ENCODE measurements at places on chromosomes 1 and 21. TPM values are rescaled to one million over a fixed set of nuclear protein-coding genes. Genes with fewer than 3 reads are reported as not detected.

DNA sequence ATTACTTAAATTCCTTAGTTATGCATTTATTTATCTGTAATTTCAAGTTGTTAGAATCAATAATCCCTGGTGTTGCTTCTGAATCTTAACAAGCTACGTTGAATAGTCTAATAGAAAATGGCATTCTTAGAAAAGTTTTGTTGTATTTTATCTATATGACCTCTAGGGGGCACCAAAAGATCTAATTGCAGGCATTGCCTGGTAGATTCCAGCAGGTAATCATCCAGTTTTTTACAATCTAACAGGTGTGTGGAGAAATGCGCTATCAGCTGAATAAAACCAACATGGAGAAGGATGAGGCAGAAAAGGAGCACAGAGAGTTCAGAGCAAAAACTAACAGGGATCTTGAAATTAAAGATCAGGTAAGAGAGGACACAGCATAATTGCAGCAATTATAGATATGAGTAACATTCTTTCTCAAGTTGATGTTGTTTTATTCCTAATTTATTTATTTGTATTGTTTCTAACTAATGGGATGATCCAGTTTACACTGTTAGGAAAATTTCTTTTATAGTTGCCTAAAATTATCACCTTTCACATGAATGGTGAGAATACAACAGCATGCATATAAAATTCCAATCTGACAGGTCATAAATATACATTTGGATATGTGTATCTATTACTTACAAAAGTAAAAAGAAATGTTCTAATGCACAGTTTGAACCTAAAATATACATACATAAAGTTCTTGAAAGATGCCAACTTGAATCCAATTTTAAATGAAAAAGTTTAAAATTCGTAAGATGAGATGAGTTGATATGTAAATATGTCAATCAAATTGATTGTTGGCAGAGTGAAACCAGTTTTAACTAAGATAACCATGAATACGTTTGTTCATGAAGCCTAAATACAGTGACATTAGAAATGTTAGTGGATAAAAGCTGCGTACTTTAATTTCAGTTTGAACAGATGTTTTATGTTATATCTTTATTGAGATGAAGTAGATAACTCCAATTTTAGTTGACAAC lies 88.4 kb downstream of the SDCCAG8 start:
- no peak overlapping the region for H3K4me3 ChIP-seq
- no peaks in the 10 kb centered on the region for H3K36me3 ChIP-seq
- H3K27ac ChIP-seq: no peak overlapping the region
- no peaks in the 10 kb centered on the region for H3K27me3 ChIP-seq

The RHBG gene
- not detected for total RNA-seq

DNA sequence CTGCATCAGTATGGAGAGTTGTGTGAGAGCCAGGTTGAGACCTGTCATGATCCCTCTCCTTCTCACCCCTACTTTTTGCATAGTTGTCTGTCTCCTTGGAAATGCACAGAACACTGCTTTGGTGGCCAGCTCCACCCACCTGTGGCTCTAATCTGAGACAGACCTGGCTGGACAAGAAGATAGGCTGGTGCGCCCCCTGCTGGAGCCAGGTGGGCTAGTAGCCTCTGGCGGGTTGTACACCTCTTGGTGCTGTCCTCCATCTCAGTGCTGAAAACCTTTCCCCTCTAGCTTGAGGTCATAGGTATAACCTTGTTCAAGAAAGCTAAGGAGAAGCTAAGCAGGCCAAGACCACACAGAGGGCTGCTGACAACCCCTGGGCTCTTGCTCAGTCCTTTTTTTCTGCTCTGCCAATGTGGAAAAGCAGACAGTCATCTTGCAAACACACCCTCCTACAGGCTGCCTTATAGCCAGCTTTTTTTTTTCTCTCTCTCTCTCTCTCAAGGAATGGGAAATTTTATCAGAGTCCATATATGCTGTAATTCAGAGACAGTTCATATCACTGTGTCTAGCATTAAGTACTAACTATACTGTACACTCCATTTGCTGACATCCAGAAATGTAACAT lies 58.8 kb upstream of the SPATA6 start:
- H3K27me3 ChIP-seq: no peaks in the 10 kb centered on the region
- H3K4me1 ChIP-seq: no peaks in the 10 kb centered on the region
- no peak overlapping the region for H3K4me3 ChIP-seq
- H3K36me3 ChIP-seq: no peaks in the 10 kb centered on the region
- H3K27ac ChIP-seq: no peak overlapping the region

The FOXJ3 gene
- 62.0 TPM for total RNA-seq

The TCHHL1 gene
- total RNA-seq: not detected

The PLEKHA6 gene
- 6.9 TPM for total RNA-seq

Measured in thoracic aorta (tissue), 2 donors.